ENCODE measurements at places on chromosomes 6 and 20.

- no peak overlapping the region for H3K27ac ChIP-seq
- H3K4me3 ChIP-seq: no peak overlapping the region
- no peaks in the 10 kb centered on the region for H3K27me3 ChIP-seq
- DNase-seq: peak; percentile 40
- H3K4me1 ChIP-seq: peaks cover 16% of the 10 kb centered on the region
- H3K36me3 ChIP-seq: no peaks in the 10 kb centered on the region
Observed at GRCh38 chr20:33005132-33005566, 916 bp upstream of the SUN5 start.

GRCh38 chr6:89895276-89895874 lies 1.1 kb downstream of the GJA10 start:
- H3K4me3 ChIP-seq: no peak overlapping the region
- H3K27ac ChIP-seq: no peak overlapping the region
- H3K36me3 ChIP-seq: no peaks in the 10 kb centered on the region
- DNase-seq: peak; percentile 42

DNA sequence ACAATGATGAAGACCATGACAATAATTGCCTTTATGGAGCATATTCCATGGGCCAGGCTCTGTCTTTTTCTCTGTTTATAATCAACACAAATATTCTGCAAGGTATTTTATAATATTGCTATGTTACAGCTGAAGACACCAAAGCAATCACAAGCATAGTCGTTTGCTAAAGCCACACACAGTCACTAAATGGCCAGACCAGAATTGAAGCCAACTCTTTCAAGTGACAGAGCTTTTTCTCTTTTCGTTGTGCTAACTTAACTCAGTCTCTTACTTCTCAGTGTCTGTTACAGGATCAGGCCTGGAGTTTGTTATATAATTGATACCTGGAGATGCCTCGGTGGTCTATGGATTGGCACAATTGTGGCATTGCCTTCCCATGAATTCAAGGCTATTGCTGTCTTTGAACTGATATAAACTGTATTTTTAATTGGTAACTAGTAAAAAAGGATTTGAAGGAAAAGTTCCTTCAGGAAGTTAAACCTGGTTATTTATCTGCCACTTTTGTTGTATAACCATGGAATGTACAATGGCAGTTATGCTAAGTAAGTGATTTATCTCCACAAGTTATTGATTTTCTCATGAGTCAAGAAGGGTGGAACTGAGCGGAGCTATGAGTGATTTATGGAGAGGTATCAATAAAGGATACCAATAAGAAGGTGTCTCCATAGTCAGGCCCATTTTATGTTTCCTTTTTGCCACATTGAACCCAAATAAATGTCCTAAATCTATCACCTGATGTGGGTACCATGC lies 67.6 kb downstream of the PFDN4 start:
- H3K36me3 ChIP-seq: no peaks in the 10 kb centered on the region
- H3K27ac ChIP-seq: no peak overlapping the region
- H3K27me3 ChIP-seq: no peaks in the 10 kb centered on the region
- no peaks in the 10 kb centered on the region for H3K4me1 ChIP-seq

- no peak overlapping the region for H3K4me3 ChIP-seq
- no peak for DNase-seq
- no peaks in the 10 kb centered on the region for H3K36me3 ChIP-seq
- peaks cover 17% of the 10 kb centered on the region for H3K27me3 ChIP-seq
- H3K4me1 ChIP-seq: no peaks in the 10 kb centered on the region
Observed at GRCh38 chr6:41256383-41256782, 28.2 kb downstream of the TREML4 start.

GRCh38 chr6:90440586-90441283 lies 144.1 kb upstream of the BACH2 start:
- H3K4me1 ChIP-seq: peaks cover 47% of the 10 kb centered on the region
- H3K36me3 ChIP-seq: no peaks in the 10 kb centered on the region
- DNase-seq: no peak
- no peaks in the 10 kb centered on the region for H3K27me3 ChIP-seq

Measured in neural crest cell (in vitro differentiated cells).